ENCODE measurements at places on chromosomes 2 and 18.
A peak's percentile ranks its signal among the peaks of the same experiment; 100 is the strongest.

DNA sequence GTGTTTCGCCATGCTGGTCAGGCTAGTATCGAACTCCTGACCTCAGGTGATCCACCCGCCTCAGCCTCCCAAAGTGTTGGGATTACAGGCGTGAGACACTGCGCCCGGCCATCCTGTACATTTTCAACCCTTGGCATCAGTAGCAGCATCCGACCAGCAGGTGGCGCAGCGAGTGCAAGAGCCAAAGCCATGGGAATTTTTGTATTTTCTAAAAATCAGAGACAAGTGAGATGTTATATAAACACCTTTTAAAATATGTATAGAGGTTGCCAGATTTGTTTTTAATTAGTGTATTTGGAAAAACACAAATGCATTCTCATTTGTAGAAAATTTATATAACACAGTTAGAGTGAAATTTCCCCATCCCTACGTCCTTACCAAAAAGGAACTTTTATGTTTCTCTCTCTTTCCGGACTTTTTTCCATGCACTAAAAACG lies 36.8 kb downstream of the MOGAT1 start:
- peak; percentile 68 for DNase-seq

DNA sequence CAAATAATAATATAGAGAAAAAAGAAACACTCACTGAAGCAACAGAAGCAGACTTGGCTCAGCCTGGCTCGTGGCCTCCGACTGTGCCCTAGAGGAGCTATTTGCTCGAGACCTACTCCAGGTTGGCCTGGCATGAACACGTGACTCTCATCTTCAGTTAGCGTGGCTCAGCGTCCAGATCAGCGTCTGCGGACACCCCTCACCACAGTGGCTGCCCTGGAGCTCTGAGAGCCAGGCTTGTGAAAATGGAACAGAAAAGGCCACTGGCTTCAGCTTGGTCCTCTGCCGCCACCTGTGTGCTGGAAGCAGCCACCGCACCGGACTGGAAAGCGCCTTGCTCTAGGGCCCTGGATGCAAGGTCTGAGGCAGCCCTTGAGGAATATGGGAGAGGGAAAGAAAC lies 1184.0 kb upstream of the GYPC start:
- peak; percentile 87 for DNase-seq

DNA sequence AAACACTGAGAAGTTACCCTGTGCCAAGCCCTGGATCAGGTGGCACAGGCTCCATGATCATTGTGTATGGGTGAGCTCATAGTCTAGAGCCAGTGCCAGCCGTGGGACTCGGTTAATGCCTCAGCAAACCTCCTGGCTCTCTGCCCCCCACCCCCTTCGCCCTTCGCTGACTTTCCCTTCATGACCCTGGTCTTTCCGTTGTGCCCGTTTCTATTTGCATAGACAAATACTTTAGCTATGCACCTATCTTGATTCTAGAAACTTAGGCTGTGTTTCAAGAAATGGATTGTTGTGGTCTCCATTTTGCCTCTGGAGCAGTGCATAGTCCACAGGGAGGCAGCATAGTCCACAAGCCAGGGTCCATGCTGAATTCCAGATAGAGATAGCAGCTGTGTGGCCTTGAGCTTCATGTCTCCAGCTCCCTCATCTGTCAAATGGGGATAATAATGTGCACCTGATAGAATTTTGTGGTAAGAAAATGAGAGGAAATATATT lies 44.8 kb upstream of the KDM3A start:
- DNase-seq, result no peak

DNA sequence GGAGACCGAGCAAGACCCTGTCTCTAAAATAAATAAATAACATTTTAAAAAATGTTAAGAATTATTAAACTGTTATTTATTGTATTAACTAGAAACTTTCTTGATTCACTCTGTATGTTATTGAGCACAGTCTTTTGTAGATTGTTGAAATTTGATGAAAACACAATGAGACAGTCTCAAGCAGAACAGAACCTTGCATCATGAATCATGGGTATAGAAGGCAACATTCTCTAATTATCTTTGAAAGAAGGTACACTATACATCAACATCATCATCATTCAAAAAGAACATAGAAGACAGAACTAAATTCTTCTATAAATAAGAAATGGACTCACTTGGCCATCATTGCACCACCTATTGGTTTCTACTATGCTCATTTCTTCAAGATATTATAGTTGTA lies 67.7 kb downstream of the SLC8A1 start:
- DNase-seq, result no peak

DNA sequence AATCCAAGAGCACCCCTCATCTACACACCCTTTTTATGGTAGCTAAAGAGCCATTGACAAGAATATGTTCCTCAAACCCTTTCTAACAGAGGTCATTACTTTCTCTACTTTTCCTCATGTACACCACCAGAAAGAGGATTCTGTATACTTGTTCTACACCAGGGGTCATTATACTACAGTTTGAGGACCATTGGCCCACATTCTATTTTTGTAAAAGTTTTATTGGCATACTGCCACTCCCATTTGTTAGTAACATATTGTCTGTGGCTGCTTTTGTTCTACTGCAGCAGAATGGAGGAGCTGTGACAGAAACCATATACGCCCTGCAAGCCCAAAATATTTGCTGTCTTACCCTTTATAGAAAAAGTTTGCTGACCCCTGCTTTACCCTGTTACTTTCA lies 14.3 kb downstream of the HTR2B start:
- DNase-seq, result no peak

DNA sequence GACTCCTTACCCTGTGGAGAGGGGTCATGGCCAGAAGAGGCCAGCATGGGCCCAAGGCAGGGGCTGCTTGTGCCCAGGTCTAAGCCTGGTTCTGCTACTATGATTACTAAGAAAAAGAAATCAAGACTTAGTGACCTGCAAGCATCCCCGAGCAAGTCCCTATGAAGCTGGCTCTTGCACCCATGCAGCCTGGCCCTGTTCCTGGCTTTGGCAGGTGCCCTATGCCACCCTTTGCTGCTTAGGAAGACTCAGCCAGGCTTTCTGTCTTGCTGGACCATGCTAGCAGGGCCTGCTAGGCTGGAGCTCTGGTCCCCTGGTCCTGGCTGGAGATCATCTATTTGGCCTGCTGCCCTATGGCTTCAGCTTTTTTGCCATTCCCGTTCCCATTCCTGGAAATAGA lies 309.4 kb upstream of the EPAS1 start:
- DNase-seq, result no peak

DNA sequence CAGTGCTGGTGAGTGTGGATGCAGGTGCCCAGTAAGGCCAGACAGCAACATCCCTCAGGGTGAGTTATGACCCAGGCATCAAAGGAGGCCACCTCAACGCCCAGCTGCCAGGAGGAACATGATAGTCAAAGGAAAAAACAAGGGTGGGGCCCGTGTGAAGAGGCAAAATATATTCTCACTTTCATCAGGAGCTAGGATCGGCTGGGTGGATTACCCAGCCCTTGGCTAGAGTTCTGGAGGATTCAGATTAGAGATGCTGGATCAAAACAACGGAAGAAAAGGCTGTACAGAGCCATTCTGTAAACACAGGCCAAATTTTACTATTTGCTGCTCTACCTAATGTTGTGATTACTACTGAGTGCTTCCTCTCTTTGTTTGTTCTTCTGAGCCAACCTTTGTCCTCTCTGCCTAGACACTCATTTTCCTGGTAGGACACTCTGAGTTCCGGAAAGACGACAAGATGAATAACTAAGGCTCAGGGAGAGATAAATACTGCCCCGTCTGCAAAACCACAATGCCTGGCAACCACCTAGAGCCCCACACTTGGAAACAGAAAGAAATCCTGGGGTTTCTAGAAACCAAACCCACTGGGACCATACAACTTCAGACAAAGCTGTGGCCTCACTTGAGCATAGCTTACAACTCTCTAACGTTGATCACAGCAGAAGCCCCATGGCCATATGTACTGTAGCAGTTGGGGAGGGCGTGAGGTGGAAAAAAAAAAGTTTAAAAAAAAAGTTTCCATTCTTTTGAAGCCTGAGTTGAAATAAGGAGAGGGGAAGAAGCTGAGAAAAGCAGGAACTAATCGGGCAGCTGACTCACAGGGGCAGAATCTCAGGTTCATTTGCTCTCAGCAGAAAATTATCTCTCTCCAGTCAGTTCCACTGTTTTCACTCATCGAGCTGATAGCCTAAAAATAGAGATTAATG lies 17.8 kb upstream of the PMAIP1 start:
- no peak for DNase-seq

DNA sequence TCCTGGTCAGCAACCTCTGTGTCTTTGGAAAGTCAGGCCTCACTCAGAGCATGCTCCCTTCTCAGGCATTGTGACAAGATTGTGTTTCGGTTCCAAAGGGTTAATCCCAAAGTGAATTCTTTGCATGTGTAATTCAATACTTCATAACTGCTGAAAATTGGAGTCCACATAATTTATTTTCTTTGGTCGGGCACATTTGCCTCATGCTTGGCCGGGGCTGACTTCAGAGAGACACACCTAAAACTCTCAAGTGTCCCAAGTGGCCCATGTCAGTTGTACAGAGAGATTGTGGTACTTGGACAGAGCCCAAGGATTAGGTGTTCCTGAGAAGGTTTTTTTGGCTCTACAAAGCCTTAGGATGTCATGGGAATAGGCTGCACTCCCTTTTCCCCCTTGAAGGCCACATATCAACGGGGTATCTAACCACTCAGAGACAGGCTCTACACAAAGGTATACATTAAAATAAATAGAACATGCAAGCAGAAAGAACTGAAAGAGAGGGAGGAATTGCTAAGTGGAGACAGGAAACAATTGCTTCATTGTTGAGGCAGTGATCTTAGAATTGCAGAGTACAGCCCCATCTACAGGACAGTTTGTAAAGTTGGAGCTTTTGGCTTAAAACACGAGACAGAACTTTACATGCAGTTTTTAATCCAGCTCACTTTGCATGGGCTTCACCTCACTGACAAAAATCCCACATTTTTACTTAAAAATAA lies 1232.3 kb upstream of the ZEB2 start:
- no peak for DNase-seq

- DNase-seq, result no peak
These were observed 291.6 kb downstream of the ZNF385B start for GRCh38 chr2:179569831-179570233.

DNA sequence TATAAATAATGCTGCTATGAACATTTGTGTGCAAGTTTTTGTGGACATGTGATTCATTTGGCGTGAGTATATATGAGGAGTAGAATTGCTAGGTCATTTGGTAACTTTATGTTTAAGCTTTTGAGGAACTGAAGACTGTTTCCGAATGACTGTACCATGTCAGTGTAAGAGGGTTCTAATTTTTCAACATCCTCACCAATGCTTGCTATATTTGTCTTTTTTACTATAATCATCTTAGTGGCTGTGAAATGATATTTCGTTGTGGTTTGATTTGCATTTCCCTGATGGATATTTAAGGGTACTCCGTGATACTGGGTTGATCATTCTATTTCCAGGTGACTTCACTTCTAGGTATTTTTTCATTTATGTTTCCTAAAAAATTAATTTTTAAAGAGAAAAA lies 241.1 kb downstream of the BCL2 start:
- no peak for DNase-seq

GRCh38 chr18:6537475-6537874 lies 122.8 kb upstream of the L3MBTL4 start:
- no peak for DNase-seq

DNA sequence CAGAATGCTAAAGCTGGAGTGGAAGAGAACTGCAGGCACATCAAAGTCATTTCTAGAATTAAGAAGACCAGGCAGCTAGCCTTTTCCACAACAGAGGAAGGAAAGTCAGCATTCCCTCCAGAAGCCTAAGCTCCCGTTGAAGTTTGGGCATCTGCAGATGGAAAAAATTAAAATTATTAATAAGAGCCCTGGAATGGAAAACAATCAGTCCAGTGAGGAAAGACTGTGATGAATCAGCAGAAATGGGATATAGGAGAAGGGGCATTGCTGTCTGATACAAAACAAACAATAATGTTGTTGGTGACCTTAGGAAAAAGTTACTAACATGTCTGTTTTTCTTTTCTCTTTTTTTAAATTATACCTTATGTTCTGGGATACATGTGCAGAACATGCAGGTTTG lies 450.7 kb upstream of the SLC14A2 start:
- DNase-seq, result no peak

- no peak for DNase-seq
These were observed 220.5 kb downstream of the PIEZO2 start for GRCh38 chr18:10928772-10929373.

- DNase-seq, result no peak
These were observed 9.8 kb downstream of the MALL start for GRCh38 chr2:110105608-110106467.

DNA sequence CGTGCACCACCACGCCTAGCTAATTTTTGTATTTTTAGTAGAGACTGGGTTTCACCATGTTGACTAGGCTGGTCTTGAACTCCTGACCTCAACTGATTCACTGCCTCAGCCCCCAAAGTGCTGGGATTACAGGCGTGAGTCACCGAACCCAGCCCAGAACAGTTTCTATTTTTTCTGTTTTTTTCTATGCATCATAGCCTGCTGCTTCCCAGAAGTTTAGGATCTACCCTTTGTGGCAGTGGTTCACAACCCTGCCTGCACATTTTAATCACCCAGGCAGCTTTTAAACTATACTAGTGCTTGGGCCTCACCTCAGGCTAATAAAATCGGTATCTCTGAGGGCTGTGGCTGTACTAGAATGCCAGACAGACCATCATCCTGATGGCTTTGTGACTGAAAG lies 39.7 kb upstream of the SOCS6 start:
- no peak for DNase-seq

DNA sequence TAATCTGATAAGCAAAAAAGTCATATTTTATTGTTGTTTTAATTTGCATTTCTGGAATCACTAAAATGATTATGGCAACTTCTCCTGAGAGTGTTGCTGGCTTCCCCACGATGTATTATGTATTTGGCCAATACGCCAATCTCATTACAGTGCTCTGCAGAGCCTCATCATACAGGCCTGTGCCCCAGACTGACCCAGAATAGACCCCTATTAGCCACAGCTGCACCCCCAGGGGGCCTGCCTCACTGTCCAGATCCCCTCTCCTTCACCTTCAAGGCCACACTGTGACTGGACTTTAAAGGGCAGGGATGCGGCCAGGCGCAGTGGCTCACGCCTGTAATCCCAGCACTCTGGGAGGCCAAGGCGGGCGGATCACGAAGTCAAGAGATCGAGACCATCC lies 17.4 kb upstream of the COX7A2L start:
- DNase-seq, result no peak

DNA sequence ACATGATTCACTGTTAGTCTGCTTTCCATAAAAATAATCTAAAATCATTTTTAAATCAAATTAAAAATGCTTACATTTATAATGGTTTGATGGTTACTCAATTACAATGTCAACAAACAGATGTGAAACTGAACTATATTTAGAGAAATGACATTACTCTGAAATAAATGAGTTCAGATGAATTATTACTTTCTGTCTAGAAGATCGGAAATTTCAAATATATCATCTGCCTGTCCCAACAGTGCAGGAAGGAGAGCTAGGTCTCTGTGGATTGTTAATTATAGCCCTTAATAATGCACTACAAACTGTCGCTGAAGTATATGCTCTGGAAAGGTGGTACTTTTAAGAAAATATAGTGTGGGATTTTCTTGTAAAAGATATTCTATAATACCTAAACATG lies 109.8 kb downstream of the DSEL start:
- DNase-seq, result no peak

- peak; percentile 74 for DNase-seq
These were observed 604 bp downstream of the COQ10B start for GRCh38 chr2:197453914-197454398.

- DNase-seq, result no peak
These were observed 864.6 kb upstream of the FSHR start for GRCh38 chr2:50018921-50019320.

Data from H9 (cell line).